NCI-H1436 (cell line): ENCODE measurements at places on chromosomes 13 and 19.

DNA sequence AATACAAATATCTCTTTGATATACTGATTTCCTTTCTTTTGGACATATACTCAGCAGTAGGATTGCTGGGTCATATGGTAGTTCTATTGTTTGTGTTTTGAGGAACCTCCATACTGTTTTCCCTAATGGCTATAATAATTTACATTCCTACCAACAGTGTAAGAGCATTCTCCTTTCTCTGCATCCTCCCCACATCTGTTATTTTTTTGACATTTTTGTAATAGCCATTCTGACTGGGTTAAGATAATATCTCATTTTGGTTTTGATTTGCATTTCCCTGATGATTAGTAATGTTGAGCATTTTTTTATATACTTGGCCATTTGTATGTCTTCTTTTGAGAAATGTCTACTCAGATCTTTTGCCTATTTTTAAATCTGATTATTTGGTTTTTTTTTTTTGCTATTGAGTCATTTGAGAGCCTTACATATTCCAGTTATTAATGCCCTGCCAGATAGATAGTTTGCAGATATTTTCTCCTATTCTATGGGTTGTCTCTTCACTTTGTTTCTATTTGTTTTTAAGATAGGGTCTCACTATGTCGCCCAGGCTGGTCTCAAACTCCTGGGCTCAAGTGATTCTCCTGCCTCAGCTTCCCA is 95.7 kb downstream of the FNDC3A start:
- no peak for DNase-seq

DNA sequence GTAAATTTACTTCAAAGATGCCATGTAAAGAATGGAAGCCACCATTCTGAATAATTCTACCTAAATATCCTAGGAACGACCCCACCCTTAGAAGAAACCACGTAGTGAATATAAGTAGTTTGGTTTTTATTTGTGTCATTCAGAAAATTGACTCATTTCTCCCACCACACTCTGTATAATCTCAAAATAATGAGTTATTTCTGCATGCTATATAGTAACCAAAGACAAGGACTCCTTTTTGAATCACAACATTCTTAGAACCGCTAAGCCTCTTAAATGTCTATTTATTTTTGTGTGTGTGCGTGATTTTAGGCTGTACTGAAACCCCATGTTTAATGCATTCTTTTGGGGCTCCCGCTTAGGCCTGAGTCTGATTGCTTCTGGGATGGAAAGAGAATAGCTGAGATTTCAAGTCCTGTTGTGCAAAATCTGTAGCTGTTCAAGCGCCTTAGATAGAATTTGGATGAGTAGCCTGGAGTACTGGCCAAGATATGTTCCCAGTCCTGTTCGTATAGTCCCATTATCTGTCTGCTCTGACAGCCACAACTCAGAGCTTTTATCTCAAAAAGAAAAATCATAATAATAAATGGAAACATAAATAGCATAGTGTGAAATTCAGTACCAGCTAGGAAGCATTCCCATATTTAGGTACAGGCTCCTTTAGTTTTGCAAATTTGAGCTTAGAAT is 532.4 kb upstream of the NBEA start:
- no peak for DNase-seq

- DNase-seq: no peak
Measured at GRCh38 chr13:28657784-28658538, 969 bp upstream of the POMP start.

DNA sequence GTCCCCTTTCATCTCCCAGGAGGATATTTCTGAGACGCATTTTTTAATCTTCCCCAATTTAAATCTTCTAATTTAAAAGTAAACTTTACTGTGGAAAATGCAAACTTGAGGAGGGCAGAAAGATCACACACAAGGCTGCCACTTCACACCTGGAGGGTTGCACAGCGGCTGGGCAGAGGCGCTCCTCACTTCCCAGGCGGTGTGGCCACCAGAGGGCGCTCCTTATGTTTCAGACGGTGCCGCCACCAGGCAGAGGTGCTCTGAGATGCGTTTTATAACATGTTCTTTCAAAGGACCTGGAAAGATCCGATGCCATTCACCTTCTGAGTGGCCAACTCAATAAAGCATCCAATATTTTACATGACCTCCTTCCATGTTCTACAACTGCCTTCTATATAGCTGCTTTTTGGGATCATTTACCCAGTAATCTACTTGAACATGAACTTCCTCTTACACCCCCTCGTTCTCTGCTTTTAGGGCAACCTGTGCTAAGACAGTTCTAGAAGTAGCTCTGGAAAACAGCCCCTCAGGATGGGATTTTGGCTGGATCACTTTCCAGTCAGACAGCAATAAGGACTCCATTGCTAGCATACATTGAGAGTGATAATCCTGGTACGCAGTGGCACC is 14.8 kb upstream of the MTUS2 start:
- no peak for DNase-seq

DNA sequence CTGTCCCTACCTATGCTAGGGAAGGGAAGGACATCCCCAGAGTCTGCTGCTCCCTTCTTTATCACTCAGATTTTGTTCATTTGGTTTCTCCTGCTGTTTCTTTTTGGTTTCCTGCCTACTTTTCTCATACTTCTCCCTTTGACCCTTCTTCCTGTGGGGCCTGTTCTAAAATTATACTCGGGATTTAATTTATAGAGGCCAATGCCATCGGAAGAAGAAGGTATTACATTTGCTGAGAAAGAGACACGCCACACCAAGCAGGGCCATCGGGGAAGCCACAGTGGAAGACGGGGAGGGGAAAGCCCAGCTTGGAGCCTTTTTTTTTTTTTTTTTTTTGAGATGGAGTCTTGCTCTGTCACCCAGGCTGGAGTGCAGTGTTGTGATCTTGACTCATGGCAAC is 46.8 kb upstream of the FARP1 start:
- DNase-seq: no peak

- no peak for DNase-seq
Measured at GRCh38 chr13:39202746-39203145, 164.5 kb downstream of the NHLRC3 start.

GRCh38 chr13:32282096-32282711 is 33.0 kb downstream of the ZAR1L start:
- no peak for DNase-seq

GRCh38 chr19:53158119-53158656 is 665 bp downstream of the ZNF347 start:
- peak; percentile 27 for DNase-seq

DNA sequence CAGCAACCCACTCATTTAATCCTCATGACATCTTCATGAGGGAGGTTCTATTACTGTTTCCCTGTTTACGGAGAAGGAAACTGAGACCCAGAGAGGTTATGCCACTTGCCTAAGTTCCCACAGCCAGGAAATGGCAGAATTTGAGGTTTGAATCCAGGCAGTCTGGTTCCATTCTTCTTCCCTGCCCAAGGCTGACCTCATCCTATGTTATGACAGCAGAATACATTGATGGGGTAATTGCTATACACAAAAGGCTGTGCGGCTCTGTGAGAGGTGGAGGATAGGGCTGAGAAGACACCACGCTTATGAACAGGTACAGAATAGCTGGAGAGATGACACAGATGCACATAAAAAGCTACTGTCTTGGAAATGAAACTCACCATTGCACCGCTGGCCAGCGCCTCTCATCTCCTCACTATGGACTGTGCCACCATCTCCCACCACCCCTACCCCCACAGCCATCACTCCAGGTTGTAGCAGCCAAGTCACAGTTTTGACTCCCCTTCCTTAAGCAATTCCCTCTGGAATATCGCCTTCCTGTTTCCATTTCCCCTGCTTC is 11.5 kb downstream of the MAG start:
- no peak for DNase-seq

- no peak for DNase-seq
Measured at GRCh38 chr13:36919171-36919832, 736 bp downstream of the SMAD9 start.
